Naive B cell (primary cell): ENCODE measurements at places on chromosomes 6 and 20. TPM values are rescaled to one million over a fixed set of nuclear protein-coding genes. Genes with fewer than 3 reads are reported as not detected.

DNA sequence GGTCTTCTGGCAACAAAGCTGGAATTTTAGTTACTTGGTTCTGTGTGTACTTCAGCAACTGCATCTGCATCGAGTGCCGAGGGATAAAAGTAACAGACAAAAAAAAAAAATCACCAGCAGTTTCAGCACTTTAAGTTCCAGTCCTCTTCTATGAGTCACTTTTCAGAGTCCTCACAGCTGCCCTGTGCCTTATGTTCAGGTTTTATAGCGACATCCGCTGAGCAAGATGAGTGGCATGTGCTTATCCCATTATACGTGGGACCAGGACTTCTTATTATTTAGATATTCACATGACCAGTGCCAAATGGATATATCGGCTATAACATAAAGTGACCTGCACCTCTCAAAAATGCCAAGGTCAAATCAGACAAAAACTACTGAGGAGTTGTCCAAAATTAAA, 242.9 kb downstream of the FOXA2 start:
- H3K4me3 ChIP-seq, result no peak overlapping the region
- H3K27me3 ChIP-seq, result peaks cover 11% of the 10 kb centered on the region
- H3K36me3 ChIP-seq, result no peaks in the 10 kb centered on the region
- DNase-seq, result no peak

DNA sequence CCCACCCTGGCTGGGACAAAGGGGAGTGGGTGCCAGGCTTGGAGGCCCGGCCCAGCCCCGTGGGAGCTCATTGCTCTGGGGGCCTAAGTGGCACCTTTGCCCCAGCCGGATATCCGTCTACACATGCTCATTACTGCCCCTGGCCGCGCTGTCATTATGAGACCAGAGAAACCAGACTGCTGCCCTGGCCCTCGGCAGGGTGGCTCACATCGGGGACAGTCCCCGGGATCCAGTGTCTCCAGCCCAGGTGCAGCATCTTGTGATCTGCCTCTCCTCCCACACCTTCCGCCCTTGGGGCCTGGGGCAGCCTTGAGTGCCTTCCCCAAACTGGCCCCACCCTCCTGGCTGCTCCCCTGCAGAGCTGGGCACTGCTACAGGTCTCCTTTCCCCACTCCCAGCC, 4.9 kb downstream of the SRMS start:
- peak overlapping the region; percentile 6 for H3K4me3 ChIP-seq
- H3K27ac ChIP-seq, result peak overlapping the region; percentile 79
- H3K27me3 ChIP-seq, result no peaks in the 10 kb centered on the region

- peaks cover 8% of the 10 kb centered on the region for H3K36me3 ChIP-seq
- H3K4me3 ChIP-seq, result no peak overlapping the region
- DNase-seq, result no peak
- peaks cover 5% of the 10 kb centered on the region for H3K4me1 ChIP-seq
Measured at GRCh38 chr6:15504581-15505350, 158.1 kb downstream of the DTNBP1 start.

GRCh38 chr6:170464524-170464979, 88.6 kb downstream of the PSMB1 start:
- no peak for DNase-seq
- no peak overlapping the region for H3K27ac ChIP-seq
- H3K36me3 ChIP-seq, result no peaks in the 10 kb centered on the region
- H3K27me3 ChIP-seq, result peaks cover 2% of the 10 kb centered on the region

DNA sequence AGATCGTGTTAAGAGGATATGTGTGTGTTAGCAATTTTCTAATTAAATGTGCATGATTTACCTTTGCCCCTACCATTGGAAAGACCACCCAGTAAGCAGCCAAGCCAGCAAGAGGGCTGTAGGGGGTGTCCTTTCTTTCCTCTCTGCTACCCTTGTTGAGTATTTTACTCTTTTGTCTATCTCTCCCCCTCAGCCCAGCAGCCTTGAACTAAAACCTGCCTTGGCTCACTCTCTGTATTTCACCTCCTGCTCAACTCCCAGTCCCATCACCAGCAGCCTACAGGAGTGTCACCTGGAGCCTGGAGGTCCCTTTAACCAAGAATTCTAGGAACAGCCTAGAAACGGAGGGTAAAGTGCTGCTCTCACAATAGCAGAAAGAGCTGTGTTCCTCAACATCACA, 81.0 kb downstream of the HIVEP2 start:
- H3K4me1 ChIP-seq, result peaks cover 47% of the 10 kb centered on the region
- H3K27ac ChIP-seq, result peak overlapping the region; percentile 65
- DNase-seq, result no peak
- no peak overlapping the region for H3K4me3 ChIP-seq

DNA sequence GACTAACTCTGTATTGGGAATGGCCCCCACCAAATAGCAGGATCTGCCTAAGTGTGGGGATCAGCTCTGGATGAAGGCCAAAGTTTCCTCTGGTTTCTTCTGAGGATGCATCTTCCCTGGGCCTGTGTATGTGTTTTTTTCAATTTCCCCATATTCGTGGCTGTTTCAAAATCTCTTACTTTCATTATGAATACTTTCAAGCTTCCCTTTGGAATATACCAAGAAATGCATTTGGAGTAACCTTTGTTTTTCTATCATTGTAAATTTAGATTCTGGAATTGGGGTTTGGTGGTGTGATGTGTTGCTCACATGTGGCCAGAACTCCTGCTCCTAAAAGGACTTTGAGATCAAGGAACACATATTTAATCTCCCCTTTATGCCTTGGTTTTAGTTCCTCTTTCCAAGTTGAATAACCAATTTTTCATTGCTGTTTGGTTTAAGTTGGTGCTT, 8.4 kb downstream of the ENTPD6 start:
- H3K27ac ChIP-seq, result peak overlapping the region; percentile 24
- peak overlapping the region; percentile 69 for H3K4me3 ChIP-seq
- H3K27me3 ChIP-seq, result no peaks in the 10 kb centered on the region
- peaks cover 28% of the 10 kb centered on the region for H3K4me1 ChIP-seq
- no peak for DNase-seq
- H3K36me3 ChIP-seq, result no peaks in the 10 kb centered on the region

- no peaks in the 10 kb centered on the region for H3K36me3 ChIP-seq
- peaks cover 7% of the 10 kb centered on the region for H3K4me1 ChIP-seq
- no peak overlapping the region for H3K27ac ChIP-seq
- no peaks in the 10 kb centered on the region for H3K27me3 ChIP-seq
Measured at GRCh38 chr6:21263531-21264287, 329.8 kb upstream of the SOX4 start.

TRAPPC3L gene
- 0.38 TPM for polyA plus RNA-seq

MEP1A gene
- not detected for polyA plus RNA-seq

NDRG3 gene
- polyA plus RNA-seq, result 53.1 TPM

MLN gene
- not detected for polyA plus RNA-seq
